ENCODE measurements at places on chromosomes 3 and 15. TPM values are rescaled to one million over a fixed set of nuclear protein-coding genes. Genes with fewer than 3 reads are reported as not detected.

SNRPA1 gene
- total RNA-seq, result 15.7 TPM

ITIH1 gene
- total RNA-seq, result 0.56 TPM

CPN2 gene
- not detected for total RNA-seq

ZCWPW2 gene
- total RNA-seq, result 0.99 TPM

MASP1 gene
- 1.2 TPM for total RNA-seq

FBXO40 gene
- not detected for total RNA-seq

C3orf52 gene
- total RNA-seq, result 4.8 TPM

CCR2 gene
- total RNA-seq, result not detected

LRTM1 gene
- not detected for total RNA-seq

CRABP1 gene
- not detected for total RNA-seq

GRIP2 gene
- not detected for total RNA-seq

SST gene
- total RNA-seq, result not detected

SPTBN5 gene
- 0.53 TPM for total RNA-seq

DCBLD2 gene
- total RNA-seq, result 127 TPM

MELTF gene
- 1.7 TPM for total RNA-seq

GLDN gene
- 6.5 TPM for total RNA-seq

LMAN1L gene
- total RNA-seq, result 0.25 TPM

MUC20 gene
- total RNA-seq, result 0.50 TPM

SLC38A3 gene
- total RNA-seq, result not detected

SLCO3A1 gene
- 5.6 TPM for total RNA-seq

CHMP2B gene
- total RNA-seq, result 23.9 TPM

CILP gene
- not detected for total RNA-seq

HLTF gene
- total RNA-seq, result 57.0 TPM

C3orf70 gene
- total RNA-seq, result 2.0 TPM

Data from aortic smooth muscle cell (primary cell).